ENCODE measurements at places on chromosomes 1 and 21.

DNA sequence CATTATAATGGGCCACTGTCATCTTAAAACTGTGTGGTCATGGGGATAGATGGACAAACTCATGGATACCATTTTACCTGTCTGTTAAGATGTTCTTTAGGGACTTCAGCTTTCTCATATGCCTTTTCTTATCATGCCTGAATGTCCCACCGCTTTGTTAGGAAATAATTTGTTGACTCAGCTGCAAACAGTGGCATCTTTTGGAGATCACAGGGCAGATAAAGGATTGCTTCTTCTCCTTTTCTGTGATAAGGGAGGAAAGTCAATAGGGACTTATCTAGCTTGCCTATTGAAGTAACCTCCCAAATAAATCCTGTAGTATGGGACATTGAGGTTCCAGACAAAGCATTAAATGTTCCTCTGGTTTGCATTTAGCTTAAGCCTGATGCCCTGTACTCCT lies 79.8 kb upstream of the KIAA0040 start:
- DNase-seq: no peak

- DNase-seq: no peak
These were observed 55.3 kb downstream of the SHCBP1L start for GRCh38 chr1:182897696-182898095.

- DNase-seq: no peak
These were observed 31.4 kb upstream of the DMBX1 start for GRCh38 chr1:46458190-46458589.

DNA sequence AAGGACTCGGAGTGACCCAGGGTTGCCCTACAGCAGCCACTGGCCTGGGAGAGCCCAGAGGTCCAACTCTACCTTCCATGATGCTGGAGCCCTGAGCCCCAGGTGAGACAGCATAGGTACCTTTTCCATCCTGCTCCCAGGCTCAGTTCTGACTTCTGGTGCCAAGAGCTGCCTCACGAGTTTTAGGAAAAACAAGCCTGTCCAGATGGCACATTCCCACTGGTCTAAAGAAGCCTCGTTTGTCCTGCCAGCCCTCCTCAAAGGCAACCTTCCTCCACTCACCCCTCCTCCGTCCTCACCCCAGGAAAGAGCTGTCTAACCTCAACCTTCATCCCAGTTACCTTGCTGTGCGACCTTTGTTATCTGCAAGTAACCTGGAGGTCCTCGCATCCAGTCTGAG lies 53.5 kb upstream of the PRELP start:
- DNase-seq: no peak

DNA sequence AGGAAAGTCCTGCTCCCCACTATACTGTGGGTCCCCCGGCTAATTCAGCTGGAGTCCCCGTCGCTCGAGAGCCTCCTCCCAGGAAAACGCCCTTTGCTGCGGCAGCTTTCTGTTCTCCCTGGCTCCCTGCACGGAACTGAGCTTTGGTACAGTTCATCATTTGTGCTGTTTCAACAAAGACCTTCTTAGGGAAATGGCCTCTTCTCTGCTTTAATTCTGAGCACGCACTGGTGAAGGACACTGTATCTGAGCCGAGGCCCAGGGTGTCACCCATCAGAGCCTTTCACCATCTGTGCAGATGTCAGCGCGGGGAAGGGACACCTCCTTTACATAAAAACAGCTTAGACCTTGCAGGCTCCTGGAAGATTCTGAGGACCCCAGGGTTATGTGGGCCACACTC lies 13.5 kb upstream of the PEX10 start:
- no peak for DNase-seq

DNA sequence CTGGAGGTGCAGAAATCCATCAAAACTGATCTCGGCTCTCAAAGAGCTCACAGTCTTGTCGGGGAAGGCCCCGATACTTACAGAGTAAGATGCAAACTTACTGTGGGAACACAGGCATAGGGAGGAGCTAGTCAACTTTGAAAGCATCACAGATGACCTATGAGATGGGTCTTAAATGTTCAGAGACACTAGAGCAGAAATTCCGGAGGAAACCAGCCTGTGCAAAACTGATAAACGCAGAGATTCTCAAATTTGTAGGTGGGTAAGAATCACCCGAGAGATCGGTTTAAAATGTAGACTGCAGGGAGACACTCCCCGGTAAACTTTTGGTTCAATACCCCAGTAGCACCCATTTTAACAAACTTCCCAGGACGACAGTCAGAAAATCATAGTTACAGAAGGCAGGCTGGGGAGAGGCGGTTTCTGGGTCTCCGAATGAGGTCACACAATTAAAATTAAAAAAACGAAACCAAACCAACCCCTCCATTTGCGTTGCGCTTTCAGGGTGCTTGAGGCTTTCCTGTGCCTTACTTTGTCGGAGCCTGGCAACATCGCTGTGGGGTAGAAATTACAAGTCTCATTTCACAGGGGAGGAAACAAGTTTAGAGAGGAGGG lies 755 bp upstream of the THRAP3 start:
- DNase-seq: no peak

GRCh38 chr1:94033849-94034248 lies 87.1 kb downstream of the ABCA4 start:
- no peak for DNase-seq

- DNase-seq: no peak
These were observed 67.5 kb downstream of the TMEM53 start for GRCh38 chr1:44606701-44607281.

DNA sequence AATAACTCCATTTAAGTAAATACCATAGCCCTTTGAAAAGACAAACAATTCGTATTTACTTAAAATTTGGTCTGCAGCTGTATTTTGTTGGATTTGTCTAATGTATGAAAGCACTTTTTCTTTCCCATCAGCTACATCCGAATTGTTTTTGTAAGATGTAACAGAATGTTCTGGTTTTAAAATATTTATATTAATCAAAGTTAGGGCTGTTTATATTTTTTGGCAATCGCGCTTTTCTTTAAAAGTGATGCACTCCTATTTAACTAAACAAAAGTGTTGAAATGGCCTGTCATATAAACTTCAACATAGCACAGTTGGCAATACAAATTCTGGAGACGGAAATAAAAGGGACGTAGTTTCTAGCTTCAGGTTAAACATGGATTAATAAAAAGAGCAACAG lies 216.3 kb upstream of the ADGRL2 start:
- no peak for DNase-seq

GRCh38 chr1:103254691-103255090 lies 146.4 kb upstream of the COL11A1 start:
- DNase-seq: no peak

DNA sequence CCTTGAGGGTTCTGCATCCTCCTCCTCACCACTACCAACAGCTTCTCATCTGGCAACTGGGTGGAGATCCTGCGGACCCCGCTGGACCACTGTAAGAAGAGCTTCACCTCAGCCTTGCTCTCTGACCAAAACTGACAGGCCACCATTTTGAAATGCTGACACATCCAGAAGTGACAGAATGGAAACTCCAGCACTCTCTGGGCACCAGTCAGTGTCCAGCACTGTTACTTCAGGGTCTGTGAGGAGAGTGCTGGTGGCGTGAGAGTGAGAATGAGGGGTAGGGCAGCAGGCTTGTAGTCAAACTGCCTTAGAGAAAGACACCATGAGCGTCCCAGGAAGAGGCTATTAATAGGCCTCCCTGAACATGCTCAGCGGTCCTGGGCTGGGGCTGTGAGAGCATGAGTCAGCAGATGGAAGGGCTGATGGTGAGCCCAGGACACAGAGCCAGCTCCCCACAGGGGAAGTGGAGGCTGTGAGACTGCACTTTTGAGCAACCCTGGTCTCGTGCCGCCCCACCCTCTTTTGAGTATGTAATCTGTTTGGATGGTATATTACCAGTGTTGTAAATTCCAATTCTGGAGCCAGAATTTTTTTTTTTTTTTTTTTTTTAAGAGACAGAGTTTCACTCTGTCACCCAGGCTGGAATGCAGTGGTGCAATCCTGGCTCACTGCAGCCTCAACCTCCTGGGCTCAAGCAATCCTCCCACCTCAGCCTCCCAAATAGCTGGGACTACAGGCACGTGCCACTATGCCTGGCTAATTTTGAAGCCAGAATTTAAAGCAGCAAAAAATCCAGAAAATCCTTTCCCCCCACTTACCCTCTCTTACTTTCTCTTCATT lies 34.4 kb upstream of the SLC30A1 start:
- DNase-seq: no peak

Data from NCI-H1092 (cell line).